ENCODE measurements at places on chromosomes 7 and 10.

GRCh38 chr10:124003871-124004662 lies 89.3 kb downstream of the CHST15 start:
- no peak for DNase-seq

DNA sequence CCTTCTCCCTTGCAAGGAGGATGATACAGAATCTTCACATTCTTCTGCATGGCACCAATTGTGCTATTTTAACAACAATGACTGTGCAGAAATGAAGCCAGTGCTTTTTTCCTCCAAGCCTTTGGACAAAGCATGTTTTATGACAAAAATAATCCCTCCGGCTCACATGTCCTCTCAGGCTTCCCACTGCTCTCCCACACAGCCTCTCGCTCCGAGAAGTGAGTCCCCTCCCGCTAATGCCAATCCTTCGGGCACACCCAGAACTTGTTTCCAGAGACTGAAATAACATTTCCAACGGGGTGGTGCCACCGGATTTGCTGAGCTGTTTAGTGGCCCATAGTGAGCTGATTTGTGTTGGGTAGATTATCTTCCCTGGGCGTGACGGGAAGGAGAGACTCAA lies 35.8 kb downstream of the RBM17 start:
- DNase-seq: no peak

DNA sequence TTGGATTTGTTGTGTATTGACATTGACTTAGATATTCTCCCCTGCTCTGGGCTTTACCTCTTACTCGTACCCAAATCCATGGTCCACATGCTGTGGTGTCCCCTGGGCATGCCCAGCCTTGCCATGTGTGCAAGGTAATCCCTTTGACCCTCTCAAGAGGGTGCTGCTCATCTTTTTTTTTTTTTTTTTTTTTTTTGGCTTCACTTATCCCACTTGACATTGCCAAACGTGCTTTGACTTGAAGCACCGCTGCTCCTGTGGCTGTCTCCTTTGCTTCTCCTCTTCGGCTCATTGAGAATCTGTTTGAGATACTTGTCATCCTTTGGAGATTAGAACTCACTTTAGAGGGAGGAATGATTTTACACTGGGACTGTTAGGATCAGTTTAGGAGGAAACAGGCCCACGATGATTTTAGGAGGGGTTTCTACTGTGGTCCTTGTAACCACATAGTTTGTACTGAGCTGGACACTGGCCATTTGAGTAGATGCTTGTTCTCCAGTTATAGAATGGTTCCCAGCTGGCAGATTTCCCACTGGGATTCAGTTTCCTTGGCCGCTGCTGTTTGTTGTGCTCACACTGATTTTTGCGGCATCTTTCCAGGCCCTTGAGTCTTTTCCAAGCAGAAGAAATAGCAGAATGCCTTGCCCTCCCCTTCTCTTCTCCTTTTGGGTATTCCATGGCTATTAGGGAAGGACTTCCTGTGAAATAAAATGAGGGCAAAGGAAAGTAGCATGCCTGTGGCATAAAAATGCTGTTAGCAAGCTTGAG lies 184.8 kb downstream of the AUTS2 start:
- no peak for DNase-seq

- no peak for DNase-seq
Observed at GRCh38 chr10:5906651-5907050, 16.6 kb downstream of the FBH1 start.
